ENCODE measurements at places on chromosomes 6 and 20.

- DNase-seq: no peak
These were observed 4.8 kb upstream of the MOCS1 start for GRCh38 chr6:39938773-39939654.

DNA sequence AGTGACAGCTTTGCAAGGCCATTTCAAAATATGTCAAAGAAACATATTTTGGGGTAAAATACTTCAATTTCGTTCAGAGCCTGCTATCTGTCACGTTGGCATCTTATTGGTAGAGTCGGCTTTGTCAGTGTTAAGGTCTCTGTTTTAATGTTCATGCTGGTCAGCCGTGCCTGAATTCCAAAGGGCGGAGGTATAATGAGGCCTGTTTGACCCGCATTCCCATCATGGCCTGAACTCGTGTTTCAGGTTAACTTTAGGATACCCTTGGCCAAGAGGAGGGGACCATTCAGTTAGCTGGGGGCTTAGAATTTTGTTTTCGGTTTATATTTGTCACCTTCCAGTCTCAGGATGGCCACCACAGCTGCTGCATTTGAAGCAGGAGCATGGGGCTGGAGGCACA is 236.4 kb downstream of the NFATC2 start:
- DNase-seq: no peak

DNA sequence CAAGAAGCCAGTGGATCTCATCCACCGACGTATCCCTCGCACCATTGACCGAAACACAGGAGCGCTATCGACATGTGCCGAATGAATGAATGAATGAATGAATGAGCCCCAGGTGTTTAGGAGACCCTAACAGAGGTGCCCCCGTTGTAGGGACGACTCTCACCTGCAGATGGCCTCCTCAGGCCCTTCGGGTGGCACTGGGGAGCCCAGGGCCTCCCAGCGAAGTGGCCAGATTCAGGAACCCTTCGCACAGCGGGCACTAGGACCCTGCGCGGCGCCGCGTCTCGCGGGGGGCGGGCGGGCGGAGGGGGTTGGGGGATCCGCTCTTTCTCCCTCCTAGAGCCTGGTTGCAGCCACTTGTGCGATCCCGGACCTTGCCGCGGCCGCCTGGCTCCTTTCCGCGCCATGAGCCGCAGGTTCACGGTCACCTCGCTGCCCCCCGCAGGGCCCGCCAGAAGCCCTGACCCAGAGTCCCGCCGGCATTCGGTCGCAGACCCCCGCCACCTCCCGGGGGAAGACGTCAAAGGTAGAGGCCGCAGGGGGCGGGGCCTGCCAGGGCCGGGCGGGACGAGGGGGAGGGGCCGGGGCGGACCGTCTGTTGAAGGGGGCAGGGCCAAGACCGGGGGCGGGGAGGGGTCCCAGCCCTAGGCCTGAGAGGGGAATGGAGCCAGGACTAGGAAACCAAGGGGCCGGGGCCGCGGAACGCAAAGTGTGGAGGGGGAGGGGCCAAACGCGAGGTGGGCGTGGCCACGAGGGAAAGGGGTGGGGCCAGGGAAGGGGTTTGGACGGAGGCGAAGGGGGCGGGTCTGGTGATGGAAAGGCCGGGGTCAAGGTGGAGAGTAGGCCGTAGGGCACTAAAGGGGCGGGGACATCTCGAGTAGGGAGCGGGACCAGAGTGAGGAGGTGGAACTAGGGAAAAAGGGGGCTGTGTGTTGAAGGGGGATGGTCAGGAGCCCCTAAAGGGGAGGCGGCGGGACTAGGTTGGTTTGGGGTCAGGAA is 7.4 kb upstream of the SLC12A5 start:
- DNase-seq: peak; percentile 68

- no peak for DNase-seq
These were observed 479.4 kb upstream of the SLC35B3 start for GRCh38 chr6:8914700-8915099.

DNA sequence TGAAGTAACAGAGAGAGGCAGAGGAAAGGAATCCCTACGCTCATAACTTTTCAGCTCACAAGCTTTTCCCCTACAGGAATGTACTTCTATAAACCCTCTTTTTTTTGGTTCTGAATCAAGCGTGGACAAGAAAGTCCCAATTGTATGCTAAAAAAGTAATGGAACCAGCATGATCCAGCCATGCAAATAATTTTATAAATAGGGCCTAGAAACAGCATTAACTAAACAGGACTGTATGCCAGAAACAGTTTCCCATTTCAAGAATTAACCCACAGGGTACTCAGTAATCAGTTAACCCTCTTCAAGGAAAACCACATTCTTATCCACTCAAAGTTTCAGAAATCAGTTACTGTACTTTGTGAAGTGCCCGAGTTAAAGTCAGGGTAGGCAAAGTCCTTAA is 87.0 kb upstream of the HMGCLL1 start:
- no peak for DNase-seq

DNA sequence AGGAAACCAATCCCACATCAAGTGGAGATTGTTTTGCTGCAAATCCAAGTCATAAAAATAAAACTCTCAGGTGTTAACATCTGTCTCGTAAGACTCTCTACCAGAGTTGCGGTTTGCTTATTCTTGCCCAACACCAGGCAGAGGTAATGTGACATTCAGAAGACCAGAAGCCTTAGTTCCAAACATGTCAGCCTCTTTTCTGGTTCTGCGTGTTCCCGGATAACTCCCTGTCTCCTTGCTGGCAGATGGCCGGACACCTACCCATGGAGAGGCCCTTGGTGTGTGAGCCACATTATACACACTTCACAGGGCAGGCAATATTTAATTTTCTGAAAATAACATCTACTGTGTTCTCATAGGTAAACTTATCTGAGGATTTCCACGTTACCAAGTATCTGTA is 73.4 kb downstream of the GMPR start:
- DNase-seq: no peak

DNA sequence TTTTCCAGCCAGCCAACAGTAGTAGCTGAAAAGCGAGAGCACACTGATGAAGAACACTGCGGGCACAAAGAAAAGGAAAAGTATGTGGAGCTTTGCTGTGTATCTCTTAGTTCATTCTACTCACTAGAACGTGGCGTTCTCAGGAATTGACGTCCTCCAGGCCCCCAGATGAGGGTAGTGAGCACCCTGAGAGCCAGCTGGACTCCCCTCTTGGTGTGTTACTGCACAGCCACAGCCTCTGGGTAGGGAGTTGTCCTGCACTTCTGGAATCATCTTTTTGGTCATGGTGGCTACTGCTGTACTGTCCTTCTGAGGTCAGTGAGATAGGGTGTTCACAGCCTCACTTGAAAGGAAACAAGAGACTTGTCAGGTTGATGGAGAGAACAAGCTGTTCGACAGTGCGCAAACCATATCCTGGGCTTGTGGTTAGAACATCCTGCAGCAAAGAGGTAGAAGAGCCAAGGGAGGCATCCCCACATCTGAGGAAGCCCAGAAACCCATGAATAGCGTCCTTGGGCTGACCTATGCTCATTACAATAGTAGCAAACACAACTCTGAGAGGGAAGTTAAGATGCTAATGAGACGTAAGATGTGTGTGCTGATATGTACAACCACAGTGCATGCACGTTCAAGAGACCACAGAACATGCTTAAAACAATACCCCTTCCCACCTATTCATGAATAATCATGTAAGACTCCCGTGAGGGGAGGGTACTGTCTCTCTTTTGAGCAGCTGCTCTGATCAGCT is 14.6 kb upstream of the HLA-F start:
- peak; percentile 59 for DNase-seq

DNA sequence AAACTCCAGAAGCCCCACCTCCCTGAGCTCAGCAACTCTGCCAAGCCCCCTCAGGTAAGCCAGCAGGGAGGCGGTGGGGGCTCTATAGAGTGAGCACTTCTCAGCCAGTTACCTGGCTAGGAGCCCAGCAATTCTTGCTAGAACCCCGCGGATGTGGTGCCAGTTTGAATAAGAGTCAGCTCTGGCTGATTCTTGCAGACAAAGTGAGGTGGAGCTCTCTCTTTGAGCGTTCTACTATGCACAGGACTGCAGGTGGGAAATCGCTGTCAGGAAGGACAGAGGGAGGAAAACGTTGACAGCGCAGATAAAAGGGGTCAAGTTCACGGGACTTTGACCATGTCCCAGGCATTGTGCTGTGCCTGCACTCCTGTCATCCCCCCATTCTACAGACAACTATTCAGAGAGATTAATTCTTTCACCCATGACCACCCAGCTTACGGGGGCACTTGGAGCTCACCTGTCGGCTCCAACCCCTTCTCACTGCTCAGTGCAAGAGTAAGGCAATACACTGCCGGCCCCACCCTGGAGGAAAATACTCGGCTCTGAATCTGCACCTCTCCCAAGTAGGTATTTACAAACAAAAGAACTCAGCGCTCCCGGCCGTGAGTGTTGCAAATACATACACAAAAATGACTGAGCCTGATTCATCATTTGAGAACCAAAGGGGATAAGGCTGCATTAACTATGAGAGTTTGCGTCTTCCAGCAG is 92.9 kb downstream of the ANKRD60 start:
- no peak for DNase-seq

DNA sequence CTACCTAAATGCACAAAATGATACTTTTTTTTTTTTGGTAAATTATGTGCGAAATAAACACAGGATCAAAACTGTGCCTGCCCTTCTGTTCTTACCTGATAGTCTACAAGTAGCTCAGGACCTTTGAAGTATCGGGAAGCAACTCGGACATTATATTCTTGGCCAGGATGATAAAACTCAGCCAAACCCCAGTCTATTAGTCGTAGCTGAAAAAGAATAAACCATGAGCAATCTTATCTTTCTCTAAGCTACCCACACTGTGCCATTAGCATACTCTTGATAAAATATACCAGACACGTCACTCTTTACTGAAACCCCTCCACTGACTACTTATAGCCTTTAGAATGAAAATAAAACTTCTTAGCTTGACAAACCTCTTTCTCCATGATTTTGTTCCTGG is 29.8 kb upstream of the TBC1D20 start:
- no peak for DNase-seq

DNA sequence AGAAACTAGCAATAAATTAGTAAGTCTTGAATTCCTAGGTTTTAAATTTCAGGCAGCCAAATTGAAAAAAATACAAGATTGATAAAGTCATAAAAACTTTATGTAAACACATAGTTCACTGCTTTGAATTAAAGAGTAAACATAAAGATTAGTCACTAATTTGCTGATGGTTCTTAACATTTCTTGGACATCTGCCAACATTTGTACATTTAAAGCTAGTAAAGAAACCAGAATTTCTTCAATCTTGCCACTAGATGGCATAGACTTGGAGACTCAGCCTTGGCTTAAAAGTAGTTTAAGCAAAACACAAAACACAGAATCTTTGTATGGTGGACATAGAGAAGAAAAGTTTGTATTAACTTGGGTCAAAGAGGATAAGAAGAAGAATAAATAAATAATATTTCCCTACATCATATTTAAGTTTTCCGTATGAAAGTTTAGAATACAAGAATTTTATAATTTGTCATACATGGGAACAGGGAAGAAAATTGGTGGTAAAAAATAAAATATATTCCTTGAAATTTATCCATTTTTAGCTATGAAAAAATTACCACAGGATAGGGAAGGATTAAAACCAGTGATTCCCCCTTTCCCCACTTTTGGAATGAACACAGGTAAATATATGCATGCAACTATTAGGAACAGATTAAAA is 41.7 kb upstream of the FAM135A start:
- DNase-seq: no peak

- DNase-seq: no peak
These were observed 206.1 kb downstream of the TTLL2 start for GRCh38 chr6:167530951-167531350.

DNA sequence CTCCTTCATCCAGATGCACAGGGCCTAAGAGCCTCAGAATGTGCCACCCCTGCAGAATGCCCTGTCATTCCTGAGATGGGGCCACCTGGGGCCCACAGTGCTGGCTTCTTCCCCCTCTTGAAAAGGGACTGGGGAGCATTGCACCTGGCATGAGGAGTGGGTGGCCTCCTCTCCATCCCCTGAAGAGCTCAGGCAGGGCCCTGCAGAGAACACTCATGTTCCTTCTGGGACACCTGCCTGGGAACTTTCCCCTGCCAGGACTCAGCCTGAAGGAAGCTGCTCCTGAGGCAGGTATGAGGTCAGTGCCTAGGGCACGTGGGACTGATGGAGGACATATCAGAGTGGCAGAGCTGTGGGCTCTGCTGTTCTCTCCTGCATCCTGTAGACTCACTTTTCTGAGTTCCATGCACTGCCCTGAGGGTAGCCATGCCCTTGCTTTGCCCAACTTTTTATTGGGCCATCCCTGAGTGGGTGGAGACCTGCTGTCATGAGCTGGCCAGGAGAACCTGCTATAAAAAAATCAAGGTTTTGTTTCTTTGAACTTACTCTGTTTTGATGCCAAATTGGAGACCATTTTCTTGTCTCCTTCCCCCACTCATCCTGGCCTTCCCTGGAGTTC is 19.5 kb downstream of the CCDC167 start:
- no peak for DNase-seq

DNA sequence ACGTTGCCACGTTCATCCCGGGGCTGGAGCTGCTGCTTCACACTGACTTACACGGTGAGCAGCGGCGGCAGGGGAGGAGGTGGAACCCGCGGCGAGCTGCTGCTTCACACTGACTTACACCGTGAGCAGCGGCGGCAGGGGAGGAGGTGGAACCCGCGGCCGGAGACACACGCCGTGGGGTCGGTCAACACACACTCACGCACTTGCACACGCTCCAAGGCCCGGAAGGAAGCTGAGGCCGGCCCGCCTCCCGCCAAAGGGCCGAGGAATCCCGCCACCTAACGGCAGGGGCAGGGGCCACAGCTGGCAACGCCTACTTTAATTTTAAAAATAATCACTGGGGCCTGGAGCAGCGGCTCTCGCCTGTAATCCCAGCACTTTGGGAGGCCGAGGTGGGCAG is 94.4 kb upstream of the FOXC1 start:
- DNase-seq: no peak

DNA sequence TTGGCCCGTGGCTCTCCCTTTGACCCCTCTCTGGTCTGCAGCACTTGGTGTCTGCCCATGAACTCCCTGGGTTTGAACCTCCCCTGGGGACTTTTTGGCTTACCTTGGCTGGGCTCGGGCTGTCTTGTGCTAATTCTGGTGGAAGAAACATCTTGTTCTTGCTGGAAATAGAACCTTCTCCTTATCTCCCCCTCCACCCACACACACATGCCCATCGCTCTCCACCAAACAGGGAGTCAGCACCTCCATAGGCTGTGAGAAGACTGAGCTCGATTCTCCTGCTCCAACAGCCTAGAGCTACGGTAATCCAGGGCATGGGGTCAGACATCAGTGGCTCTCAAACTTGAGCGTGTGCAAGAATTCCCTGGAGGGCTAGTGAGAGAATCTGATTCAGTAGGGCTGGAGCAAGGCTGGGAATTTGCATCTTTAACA is 114.4 kb upstream of the SLC22A23 start:
- DNase-seq: no peak

DNA sequence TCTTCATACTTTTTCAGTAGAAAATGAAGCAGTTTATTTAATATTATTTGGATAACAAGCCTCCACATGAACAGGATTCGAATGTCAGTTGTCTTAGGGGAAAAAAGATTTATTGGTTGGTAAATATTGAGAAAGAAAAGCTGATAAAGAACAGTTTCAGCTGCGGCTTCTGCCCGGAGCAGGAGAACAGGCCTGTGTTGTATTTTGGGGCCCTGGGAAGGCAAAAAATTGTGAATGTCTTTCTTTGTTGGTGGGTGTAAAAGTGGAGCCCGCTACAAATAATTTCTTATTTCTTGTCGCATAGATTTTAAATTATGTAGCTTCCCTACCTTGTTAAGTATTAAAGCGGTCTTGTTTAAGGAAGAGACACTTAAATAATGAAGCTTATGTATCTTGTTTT is 90.5 kb upstream of the PAX1 start:
- DNase-seq: no peak
